ENCODE measurements at places on chromosomes 5 and 9.

- DNase-seq: no peak
Measured at GRCh38 chr9:85941966-85942912, 1.3 kb downstream of the NAA35 start.

DNA sequence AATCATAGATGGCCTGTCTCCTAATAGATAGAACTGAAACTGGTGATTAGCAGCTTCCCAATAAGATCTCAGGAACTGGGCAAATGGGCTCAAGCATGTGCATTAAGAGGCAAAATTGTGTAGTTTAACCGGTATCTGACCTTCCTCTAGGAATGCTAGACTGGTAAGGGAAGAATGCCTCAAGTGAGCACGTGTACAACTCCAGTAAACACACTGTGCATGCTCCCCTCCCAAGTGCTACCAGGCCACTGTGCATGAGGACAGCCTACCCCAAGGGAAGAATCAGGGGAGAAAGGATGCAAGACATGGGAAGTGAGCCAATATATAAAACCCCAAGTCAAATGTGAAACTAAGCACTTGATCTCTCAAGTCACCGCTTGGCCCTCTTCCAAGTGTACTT lies 1157.4 kb upstream of the CDH18 start:
- DNase-seq: no peak

DNA sequence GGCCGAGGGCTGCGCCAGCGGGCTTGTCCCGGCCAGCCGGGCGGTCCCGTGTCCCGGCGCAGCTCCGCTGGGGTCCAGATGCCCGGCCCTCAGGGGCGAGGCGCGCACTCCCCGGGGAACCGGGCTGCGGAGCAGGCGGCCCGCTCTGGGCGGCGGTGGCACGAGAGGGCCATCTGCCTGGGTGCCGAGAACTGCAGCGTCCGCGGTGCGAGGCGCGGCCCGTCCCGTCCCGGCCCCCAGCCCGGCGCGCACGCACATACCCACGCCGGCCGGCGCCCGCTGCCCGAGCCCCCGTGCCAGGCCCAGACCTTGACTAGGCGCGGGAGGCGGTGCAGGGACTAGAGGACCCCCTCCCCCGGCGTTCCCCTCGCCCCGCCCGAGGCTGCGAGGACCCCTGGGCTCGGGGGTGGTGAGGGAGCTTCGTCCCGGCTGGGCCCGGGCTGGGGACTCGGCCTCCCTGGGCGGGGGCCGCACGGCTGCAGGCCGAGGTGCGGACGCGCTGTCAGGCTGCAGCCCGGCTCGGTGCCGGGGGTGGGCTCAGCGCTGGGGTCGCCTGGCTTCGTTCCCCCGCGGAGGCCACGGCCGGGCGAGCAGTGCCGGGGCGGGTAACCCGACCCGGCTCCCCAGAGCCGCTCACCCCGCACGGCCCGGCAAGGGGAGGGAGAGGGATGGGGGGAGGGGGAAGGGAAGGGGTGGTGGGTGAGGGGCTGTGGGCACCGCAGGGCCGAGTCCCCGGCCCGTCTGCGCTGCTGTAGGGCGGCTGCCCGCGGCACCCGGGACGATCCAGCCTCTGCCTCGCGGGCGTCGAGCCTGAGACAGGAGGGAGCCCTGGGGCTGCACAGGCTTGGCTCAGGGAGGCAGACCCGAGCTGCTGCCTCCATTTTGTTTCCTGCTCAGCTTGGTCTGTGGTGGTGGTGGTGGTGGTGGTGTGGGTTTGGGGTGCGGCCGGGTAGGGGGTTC lies 1.2 kb upstream of the NSD1 start:
- peak; percentile 58 for DNase-seq

GRCh38 chr5:119387945-119388618 lies 32.3 kb downstream of the TNFAIP8 start:
- DNase-seq: no peak

GRCh38 chr5:56294354-56294753 lies 61.2 kb upstream of the ANKRD55 start:
- no peak for DNase-seq

DNA sequence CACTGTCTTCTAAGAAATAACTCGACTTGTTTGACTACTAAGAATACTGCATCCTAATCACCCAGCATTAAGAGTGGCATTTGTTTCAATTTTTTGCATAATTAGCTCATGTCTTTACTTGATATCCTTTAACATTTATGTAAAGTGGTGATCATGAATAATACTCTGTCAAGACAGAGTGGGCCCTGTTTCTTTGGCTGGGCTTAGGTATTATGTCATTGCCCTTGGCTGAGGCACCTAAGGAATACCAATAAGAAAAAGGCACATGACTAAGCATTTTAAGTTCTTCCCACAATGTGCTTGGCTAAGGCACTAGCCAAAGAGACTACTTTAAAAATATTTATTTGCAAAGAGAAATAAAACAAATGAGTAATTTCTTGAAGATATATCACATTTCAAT lies 308.1 kb downstream of the CTNND2 start:
- DNase-seq: no peak

- DNase-seq: no peak
Measured at GRCh38 chr5:113446358-113446927, 11.7 kb upstream of the TSSK1B start.

DNA sequence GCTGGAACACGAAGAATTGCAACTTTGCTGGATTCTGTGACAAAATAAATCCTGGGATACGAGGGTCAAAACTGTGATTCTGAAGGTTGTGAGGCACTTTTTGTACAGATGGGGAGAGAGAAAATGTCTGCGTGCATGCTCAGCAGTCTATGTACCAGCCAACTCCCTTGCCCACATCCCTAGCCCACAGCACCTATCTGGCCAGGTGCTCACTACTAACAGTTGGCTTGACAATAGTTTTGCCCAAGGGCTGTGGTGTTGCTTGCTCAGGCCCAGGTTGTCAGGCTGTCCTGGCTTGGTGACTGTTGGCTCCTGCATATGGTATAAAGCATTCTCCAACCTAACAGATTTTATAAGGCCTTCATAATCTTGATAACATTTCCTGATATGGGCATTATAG lies 102.0 kb downstream of the DMRT2 start:
- DNase-seq: no peak

- no peak for DNase-seq
Measured at GRCh38 chr5:1367149-1367548, 22.2 kb upstream of the CLPTM1L start.

DNA sequence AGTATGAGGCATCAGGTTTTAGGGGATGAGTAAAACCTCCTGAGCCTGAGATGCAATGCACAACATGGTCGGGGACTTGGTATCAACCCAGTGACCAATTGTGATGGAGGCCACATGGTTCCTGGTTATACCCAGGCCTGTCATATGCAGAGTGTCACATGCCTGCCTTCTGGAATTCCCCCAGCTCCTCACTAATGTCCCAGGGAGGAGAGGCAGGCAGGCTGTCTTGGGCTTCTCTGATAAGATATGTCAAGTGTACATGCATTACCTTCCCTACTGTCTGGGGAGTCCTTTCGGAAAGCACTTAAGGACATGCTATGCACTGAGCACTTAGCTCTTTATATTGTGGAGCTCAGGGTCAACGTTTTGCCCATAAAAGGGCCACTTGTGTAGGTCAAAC lies 14.2 kb upstream of the PALM2AKAP2 start:
- DNase-seq: no peak

DNA sequence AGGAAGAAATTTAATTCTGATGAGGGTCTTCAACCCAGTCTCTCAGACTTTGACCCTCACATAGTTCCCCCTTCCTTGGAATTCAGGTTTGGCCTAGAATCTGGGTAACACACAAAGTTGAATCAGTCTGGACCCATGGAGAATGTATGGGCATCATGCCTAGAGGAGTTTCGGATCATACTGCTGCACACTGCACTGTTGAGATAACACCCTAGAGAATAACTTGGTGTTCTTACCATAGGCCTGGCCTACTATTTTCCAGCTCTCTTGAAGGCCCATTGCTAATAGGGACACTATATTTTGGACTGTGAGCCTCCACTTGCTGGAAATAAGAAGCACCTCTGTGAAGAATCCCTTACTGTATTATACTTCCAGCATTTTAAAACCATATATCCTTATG lies 413.5 kb downstream of the PLK2 start:
- no peak for DNase-seq

DNA sequence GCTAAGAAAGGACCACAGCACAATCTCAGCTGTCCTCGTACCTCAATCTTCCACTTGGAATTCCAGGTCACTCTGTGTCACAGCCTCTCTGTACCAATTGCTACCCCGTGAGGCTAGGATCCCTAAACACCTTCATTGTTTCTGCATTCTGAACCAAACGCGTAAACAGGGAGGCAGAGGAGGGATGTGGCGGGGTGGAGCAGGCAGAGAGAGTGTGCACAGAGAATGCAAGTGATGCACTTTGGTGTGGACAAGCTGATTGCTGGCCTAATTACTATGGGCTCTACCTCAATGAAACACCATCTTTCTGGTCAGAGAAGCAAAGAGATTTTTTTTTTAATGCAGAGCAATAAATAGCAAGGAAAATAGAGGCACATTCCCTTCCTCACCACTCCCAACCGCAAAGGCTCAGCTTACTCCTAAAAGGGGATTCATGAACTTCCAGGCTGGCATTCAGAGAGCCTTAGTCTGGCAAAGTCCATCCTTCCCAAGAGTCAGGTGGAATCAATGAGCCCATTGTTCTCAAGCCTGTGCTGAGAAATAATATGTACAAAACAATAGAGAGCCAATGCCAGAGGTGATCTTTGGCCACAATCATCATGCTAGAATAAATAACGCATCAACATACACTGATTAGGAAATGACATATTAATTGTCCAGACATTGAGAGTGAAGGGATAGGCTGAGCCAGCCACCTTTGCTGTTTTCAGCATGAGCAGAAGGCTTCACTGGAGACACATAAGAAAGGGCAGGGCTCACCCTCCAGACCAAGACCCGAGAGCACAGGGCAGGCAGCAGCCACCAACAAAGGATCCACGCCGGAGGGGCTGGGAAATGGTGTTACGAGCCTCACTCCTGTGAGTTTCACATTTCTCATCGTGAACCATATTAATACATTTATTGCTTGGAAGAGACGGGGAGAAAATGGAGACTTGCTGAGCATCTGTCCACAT lies 278.8 kb downstream of the ENC1 start:
- no peak for DNase-seq

GRCh38 chr5:170434966-170435605 lies 45.9 kb upstream of the KCNMB1 start:
- peak; percentile 85 for DNase-seq

- DNase-seq: no peak
Measured at GRCh38 chr9:116238225-116238624, 84.6 kb downstream of the PAPPA start.

- DNase-seq: no peak
Measured at GRCh38 chr9:37835821-37836220, 35.2 kb downstream of the DCAF10 start.

DNA sequence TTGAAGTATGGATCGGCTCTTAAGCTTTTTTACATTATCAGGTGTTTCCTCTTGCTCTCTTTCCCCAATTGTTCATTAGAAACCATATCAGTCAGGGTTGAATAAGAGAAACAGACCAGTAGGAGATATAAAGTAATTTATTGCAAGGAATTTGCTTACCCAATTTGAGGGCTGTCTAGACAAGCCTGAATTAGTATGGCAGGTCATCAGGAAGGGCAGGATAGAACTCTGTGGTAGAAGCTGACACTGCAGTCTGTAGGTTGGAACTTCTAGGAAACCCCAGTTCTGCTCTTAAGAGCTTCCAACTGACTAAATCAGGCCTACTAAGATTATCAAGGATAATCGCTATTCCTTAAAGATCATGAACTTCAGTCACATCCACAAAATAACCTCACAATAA lies 24.3 kb downstream of the ISOC1 start:
- DNase-seq: no peak

GRCh38 chr5:80895523-80895922 lies 64.6 kb upstream of the RASGRF2 start:
- DNase-seq: no peak

- no peak for DNase-seq
Measured at GRCh38 chr5:151296478-151296830, 7.1 kb downstream of the SLC36A3 start.

GRCh38 chr5:143131972-143132371 lies 271.5 kb downstream of the NR3C1 start:
- peak; percentile 64 for DNase-seq

DNA sequence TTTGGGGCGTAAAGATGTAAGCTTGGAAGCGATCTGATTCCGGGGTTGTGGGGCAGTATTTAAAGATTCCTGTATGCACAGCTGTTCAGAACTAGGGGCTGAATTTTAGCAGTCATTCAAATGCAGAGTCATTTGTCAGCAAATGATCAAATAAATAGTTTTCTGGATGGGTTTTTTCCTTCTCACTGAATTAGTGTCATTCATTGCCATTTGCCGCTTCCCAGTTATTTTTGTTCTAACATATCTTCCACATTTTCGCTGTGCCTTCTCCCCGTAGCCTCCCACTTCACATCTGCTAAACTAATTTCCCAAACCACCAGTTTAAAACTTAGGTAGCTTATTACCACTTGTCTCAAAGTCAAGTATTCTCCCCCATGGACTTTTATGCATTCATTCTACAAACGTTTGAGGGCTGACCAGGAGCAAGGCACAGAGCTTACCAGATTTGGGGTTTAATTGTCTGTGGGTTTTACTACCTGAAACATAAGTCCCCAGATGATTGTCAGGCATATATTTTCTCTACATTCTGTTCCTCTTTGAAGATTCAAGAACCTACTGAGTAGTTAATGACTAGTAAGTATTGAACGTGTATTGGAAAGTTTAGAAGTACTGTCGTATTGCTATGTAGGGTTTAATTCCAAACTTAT lies 41.3 kb upstream of the CKMT2 start:
- DNase-seq: no peak

DNA sequence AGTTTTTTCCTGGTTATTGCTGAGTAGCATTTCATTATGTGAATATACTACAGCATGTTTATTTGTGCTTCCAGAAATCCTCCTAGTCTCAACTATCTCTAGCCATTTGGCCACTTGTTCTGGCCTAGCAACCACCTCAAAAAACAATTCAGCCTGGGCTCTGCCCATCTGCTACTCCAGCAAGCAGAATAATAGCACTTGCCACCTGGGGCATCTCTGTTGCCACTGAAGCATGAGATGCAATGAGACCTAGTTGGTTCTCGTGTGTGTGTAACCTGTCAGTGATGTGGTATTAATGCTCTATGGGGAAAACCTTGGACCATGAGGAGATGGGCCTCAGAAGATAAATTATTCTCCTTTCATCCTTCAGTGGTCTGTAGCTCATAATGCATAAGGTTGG lies 129.5 kb downstream of the RNF180 start:
- DNase-seq: no peak

- no peak for DNase-seq
Measured at GRCh38 chr9:113756476-113757192, 119.5 kb upstream of the ZNF618 start.

GRCh38 chr5:39479537-39479936 lies 54.8 kb upstream of the DAB2 start:
- no peak for DNase-seq

GRCh38 chr9:72460342-72461312 lies 60.8 kb upstream of the TMC1 start:
- DNase-seq: no peak

GRCh38 chr9:35771075-35771433 lies 17.0 kb upstream of the MSMP start:
- DNase-seq: no peak

GRCh38 chr9:107738789-107739188 lies 249.2 kb upstream of the KLF4 start:
- DNase-seq: no peak

- no peak for DNase-seq
Measured at GRCh38 chr5:135391116-135391868, 7.7 kb downstream of the MACROH2A1 start.

GRCh38 chr5:113201715-113202114 lies 225.1 kb downstream of the DCP2 start:
- DNase-seq: peak; percentile 31

- peak; percentile 70 for DNase-seq
Measured at GRCh38 chr5:140145818-140146522, 20.2 kb downstream of the IGIP start.
